ENCODE measurements at places on chromosomes 1 and 21. TPM values are rescaled to one million over a fixed set of nuclear protein-coding genes. Genes with fewer than 3 reads are reported as not detected.

GRCh38 chr1:149966405-149966804 is 29.7 kb upstream of the MTMR11 start:
- no peak for DNase-seq

DNA sequence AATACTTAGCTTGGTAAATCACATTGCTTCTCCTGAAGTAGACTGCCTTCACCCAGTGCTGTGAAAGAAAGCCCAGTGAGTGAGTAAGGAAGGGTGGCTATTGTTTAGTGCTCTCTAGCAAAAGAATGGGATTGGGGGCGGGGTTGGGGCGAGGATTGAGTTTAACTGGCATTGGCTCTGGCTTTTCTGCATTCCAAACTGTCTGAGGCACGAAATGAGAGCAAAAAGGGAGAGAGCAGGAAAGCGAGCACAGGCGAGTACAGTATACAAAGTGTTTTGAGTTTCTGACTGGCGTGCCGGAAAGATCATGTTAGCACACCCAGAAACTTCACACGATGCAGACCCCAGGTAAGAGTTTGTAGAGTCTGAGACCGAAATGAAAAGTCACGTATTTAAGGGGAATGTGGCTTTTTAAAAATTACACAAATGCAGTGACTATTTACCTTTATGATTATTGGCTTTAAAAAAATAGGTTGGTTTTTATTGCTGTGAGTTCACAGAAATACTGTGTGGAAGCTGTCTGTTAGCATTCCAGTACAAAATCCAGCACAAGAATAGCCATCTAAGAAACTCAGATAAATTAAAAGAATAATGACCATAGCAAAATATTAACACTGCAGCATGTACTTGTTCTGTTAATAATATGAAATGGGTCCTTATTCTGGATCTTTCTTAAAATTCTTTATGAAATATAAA is 155.4 kb downstream of the CLEC20A start:
- DNase-seq, result peak; percentile 41

- DNase-seq, result no peak
Observed at GRCh38 chr1:237590386-237590785, 300.3 kb downstream of the ZP4 start.

The ANKRD34A gene
- 1.2 TPM for total RNA-seq

The C1orf53 gene
- 3.0 TPM for total RNA-seq

The PRKAA2 gene
- 2.9 TPM for total RNA-seq

The TPTE gene
- total RNA-seq, result 0.26 TPM

Measured in SK-MEL-5 (cell line).